ENCODE measurements at places on chromosomes 3 and 15.

- no peak for DNase-seq
Measured at GRCh38 chr3:139129892-139130291, 85.2 kb upstream of the PRR23C start.

GRCh38 chr3:133296981-133297380 lies 102.9 kb upstream of the BFSP2 start:
- DNase-seq: no peak

DNA sequence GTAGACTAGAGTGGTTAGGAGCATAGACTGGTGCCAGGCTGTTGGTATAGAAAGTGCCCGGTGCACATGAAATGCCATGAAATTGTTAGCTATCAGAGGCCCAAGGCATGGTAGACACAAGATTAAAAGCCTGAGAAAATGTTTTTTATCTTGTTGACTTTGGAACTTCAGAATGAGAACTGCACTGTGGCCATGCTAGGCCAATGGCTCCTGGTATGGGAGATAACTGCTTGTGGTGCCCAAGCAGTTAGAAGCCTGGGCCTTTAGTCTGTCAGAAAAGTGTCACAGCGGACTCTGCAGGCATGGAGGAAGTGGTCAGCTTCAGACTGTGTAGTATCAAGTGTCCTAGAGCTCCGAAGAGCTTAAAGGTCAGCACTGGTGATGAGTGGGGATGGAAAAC lies 11.9 kb downstream of the FYCO1 start:
- DNase-seq: no peak

GRCh38 chr3:23710555-23710954 lies 95.2 kb upstream of the UBE2E1 start:
- DNase-seq: no peak

DNA sequence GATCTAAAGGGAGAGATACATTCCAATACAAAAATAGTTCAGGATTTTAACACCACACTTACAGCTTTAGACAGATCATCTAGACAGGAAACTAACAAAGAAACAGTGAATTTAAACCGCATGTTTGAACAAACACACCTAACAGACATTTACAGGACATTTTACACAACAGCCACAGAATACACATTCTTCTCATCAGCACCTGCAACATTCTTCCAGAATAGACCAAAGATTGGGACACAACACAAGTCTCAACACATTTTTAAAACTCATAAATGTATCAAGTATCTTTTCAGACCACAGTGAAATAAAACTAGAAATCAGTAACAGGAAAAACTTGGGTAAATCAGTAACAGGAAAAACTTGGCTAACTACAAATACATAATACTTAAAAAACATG lies 256.3 kb downstream of the MCTP2 start:
- DNase-seq: no peak

GRCh38 chr3:184601576-184602371 lies 40.2 kb downstream of the EPHB3 start:
- DNase-seq: no peak

- no peak for DNase-seq
Measured at GRCh38 chr3:158728851-158729250, 3.4 kb downstream of the RARRES1 start.

DNA sequence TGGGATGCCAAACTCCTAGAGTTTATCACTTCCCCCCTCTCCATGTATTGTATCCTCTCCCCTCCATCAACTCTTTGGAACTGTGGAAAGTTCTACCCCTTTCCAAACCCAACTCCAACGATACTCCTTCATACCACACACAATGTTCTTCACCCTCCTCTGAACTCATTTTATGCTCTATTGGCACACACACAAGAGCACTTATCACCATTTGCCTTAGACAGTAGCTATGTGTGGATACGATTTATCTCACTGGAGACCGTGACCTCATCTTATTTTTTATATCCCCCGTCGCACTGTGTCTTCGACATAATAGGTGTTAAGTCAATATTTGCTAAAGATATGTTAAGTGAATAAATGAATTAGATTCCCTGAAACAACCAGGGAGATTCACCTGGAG lies 316.5 kb upstream of the PROK2 start:
- no peak for DNase-seq

DNA sequence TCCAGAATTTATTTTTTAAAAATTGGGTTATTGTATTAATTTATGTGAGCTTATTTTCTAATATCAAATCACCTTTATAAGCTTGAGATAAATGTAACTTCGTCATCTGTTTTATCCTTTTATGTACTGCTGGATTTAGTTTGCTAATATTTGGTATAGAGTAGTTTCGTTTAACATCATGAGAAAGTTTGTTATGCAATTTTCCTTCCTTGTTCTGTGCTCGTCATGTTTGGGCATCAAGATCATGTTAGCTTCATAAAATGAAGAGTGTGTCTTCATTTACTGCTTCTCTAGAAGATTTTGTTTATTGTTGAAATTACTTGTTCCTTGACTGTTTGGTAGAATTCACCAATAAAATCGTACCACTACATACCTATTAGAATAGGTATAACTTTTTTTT lies 262.1 kb upstream of the SATB1 start:
- DNase-seq: no peak

DNA sequence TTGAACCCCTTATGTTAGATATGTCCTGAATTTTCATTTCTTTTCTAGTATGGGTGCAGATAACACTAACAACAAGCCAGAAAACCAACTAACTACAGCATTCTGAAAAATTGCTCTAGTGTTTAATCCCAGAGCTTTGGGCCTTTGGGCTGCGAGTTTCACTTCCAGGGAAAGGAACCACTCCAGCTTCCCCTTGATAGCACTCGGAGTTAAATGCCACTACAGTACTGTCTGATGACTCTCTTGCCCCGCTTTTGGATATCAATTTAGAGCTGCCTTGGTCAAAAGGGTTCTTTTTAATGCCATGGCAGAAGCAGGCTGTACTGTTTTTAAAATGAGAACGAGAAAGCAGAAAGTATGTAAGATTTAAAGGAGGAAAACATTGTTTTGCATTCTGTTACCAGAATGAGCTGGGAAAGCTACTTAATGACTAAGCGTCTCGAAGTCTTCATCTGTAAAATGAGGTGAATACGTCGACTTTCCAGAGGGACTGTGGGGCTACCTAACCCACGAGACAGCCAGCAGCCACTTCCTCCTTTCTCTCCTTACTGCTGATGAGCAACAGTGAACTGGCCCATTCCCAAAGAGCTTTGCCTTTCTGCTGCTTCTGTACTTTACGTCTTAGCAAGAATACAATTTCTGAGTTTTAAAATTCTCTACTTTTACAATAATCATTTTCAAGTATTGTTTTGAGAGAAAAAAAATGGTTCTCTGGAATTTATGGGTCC lies 299.3 kb upstream of the LYSMD4 start:
- no peak for DNase-seq
